NCI-H69 (cell line): ENCODE measurements at places on chromosomes 12 and 14.
A peak's percentile ranks its signal among the peaks of the same experiment; 100 is the strongest.

GRCh38 chr14:36227802-36228201 lies 51.3 kb upstream of the PTCSC3 start:
- no peak for DNase-seq

DNA sequence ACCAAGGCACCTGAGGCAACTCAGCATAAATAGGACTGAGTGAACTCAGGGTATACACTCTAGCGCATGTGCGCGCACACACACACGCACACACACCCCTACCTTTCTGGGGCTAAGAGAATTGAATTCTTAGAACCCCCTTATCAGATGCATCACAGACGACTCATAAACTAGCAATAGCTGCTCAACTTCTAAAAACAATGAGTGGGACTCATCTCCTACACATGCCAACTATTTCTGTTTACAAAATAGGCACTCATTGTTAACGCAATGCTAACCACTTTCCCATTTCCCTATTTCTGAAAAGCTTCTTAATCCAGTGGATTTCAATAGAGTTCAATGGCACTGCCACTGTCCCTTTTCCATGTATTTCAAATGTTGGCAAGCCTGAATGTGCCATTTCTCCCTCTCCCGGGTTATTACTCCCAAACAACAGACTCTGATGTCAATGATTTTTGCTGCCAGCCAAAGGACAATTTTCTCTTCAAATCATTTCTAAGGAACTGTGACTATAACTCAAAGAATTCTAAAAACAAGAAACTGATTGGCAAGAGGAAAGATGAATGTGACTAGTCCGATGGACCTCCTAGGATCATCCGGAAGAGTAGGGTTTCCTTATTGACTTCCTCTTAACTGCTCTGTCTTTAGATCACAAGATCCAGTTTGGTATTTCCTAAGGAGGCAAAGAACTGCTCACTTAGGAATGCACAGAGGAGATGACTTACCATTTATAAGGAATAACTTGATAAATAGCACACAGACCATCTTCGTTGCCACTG lies 48.8 kb downstream of the SLC38A1 start:
- DNase-seq: no peak

DNA sequence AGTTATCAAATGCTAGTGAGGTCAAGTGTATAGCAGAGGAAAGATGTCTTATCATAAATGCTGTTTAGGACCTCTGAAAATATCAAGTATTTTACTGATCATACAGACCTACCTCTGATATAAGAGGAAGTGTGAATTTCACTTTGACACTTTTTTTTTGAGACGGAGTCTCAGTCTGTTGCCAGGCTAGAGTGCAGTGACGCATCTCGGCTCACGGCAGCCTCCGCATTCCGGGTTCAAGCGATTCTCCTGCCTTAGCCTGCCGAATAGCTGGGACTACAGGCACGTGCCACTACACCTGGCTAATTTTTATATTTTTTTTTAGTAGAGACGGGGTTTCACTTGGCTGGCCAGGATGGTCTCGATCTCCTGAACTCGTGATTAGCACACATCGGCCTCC lies 55.1 kb upstream of the PIK3C2G start:
- no peak for DNase-seq

GRCh38 chr14:86430853-86431252 lies 900.9 kb downstream of the FLRT2 start:
- DNase-seq: peak; percentile 98

DNA sequence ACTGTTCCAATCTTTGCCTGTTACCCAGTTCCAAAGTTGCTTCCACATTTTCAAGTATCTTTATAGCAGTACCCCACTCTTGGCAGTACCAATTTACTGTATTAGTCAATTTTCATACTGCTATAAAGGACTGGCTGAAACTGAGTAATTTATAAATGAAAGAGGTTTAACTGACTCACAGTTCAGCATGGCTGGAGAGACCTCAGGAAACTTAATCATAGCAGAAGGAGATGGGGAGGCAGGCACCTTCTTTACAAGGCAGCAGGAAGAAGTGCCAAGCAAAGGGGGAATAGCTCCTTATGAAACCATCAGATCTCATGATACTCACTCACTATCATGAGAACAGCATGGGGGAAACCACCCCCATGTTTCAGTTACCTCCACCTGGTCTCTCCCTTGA lies 215.0 kb downstream of the SNAPC1 start:
- DNase-seq: no peak

- no peak for DNase-seq
These were observed 175.0 kb upstream of the TMEM132C start for GRCh38 chr12:128091951-128092382.
